ENCODE measurements at places on chromosomes 6 and 20. TPM values are rescaled to one million over a fixed set of nuclear protein-coding genes. Genes with fewer than 3 reads are reported as not detected.

DNA sequence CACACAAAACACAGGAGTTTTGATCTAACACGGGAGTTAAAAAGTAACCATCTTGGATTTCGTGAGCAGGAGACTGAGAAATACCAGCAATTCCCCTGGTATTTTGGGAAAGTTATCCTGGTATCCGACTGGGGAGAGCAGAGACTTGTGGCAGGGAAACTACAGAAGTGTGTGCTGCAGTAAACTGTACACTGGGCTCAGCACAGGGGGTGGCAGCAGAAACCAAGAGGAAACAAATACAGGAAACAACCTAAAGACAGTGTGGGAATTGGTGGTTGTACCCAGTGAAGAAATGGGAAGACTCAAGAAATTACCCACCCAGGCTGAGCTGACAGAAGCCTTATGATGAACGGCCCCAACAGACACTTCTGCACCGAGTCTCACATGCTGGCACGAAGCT, 109.8 kb downstream of the CHD6 start:
- DNase-seq, result no peak

- DNase-seq, result no peak
These were observed 149.6 kb downstream of the ZFP64 start for GRCh38 chr20:52041966-52042365.

- DNase-seq, result peak; percentile 42
These were observed 207.6 kb downstream of the TBC1D7 start for GRCh38 chr6:13120483-13121482.

- no peak for DNase-seq
These were observed 1.9 kb upstream of the SFT2D1 start for GRCh38 chr6:166344240-166344639.

GRCh38 chr6:157773248-157773773, 49.7 kb upstream of the SNX9 start:
- no peak for DNase-seq

DNA sequence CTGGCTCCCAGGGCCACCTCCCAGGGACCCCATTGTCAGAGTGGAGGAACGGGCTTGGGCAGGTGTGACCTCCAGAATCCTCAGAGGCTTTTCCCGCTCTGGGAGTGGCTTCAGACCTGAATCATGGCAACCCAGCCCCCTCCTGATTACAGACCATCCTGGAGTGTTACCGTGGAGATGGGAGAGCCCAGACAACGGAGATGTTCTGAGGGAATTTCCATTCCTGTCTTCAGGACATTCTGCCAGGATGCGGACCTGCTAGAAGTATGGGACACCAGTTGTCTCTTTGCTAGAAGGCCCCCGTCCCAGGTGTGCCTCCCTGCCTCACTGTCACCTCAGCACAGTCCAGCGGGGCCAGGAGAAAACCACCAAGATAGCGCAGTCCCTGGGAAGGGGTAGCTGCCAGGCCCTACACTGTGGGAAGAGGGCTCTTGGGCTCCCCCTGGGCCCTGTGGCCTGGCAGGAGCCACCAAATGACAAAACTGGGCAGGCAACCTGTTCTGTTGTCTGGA, 109.9 kb downstream of the PSMB1 start:
- DNase-seq, result no peak

DNA sequence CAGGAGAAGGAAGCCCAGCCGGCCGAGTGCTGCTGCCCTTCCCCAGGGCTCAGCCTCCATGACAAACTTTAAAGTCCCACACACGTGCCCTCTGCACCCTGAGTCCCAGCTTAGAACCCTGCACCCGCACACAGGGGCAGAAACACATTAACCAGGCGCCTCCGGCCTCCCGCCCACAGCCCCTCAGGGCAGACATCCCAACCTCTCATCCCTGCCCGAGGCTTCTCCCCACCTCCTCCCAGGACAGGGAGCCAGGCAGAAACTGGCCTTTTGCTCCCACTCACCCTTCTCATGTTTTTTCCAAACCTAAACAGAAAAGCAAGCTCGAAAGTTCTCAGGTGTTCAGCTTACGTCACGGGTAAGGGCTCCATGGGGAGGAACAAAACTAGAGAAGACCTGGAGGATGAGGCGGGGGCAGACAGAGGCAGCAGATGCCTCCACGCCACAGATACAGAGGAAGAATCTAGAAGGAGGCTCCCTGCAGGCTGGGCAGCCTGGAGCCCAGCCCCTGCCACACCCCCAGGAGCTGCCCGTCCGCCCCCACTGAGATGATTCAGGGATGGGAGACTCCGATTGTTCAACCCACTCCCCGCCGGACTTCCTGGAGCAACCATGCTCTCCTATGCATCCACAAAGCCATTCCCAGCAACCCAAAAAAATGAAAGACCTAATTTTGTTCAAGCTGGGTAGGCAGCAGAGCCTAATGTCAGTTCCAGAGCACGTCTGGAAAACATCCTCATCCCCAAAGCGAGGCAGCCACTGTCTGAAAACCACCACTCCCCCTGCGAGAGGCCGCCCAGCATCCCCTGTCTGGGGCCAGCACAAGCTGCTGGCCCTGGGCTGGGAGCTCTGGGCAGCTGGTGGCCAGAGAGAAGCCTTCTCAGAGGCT, 8.8 kb downstream of the KCNQ2 start:
- DNase-seq, result no peak

DNA sequence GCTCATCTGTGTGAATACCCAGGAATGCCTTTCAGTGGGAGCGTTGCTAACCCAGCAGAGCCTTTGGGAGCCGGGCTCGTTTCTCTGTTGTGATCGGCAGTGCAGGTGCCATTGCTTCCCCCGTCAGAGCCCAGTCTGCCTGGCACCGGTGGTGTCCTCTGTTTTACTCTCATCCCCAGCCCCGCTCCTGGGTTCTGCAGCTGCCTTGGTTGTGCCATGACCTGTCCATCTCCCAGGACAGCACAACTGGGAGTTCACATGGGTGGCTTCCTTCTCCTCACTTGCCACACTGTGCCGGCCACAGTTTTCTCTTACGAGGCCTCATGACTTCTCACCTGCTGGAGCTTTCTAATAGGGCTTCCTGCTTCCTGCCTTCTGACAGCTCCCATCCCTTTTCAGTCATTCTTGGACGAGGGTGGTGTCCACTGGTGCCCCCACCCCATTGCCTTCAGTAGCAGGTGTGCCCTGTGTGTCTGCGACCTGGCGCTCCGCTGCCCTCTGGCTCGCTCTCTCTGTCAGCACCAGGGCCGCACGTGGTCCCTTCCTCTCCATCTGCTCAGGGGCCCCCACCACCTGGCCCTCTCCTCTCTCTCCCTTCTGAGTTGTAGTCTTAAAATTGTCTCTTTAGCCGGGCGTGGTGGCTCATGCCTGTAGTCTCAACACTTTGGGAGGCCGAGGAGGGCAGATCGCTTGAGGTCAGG, 110.9 kb downstream of the RPP40 start:
- DNase-seq, result no peak

DNA sequence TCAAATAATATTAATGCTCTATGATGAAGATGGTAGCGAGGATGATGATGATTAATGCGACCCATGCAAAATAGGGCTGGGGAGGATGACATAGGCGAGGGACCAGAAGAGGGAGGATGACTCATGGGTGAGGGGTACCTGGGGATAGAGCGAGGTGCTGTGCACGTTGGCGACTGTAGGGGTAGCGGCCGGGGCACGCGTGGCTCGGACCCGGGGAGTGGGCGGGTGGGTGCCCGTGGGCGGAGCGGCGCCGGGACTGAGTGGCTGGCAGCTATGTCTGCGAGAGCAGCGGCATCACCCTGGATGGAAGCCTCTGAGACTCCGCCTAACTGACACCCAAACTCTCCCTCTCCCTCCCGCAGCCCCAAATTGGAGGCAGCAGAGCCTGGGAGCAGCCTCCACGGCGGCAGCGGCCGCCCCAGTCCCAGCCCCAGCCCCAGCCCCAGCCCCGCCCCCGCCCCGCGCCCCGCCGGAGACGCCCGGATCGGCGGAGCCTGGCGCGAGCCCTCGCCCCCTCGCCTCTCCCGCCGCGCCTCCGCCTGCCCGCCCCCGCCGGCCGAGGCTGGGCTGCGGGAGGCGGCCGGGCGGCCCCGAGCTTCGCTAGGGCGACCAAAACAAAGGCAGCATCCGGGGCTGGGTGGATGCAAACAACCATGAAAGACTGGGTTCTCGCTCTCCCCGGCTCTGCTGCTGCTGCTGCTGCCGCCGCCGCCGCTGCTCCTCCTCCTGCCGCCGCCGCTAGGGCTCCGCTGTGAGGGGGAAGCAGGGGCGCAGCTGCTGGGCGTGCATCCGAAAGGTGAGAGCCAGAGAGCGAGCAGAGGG, at the start of gene RIMS1:
RIMS1 (plus strand) TSS at position 367 of the 822 bp plus-strand sequence. CDS start 474 bp downstream, outside the sequence.
- peak; percentile 9 for DNase-seq

DNA sequence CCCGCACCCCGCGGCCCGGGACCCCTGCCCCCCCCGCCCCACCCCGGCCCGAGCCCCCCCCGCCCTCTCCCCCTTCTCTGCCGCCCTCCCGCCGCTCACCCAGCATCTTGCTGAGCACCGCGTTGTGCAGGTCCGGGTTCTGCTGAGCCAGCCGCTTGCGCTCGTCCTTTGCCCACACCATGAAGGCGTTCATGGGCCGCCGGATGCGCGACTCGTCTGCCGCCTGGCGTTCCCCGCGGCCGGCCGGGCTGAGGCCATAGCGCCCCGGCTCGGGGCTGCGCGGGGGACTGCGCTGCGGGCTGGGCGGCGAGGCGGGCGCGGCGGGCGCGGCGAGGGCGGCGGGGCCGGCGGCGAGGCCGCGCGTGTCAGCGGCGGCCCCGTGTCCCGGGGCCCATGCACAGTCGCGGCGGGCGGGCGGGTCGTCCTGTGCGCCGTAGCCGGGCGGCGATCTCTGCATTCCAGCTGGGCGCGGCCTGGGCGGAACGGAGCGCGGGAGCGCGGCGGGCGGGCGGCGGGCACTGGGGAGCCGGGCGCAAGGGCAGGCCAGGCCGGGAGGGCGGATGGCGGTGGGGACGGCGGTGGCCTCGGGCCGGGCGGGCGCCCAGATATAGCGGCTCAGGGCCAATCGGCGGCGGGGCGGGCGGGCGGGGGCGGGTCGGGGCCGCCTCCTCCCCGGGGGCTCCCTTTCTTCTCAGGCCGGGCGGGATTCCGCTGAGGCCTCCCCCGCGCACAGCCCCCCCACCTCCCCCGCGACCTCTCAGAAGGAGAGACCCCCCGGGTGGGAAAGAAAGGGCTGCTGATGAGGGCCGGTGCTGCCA, at the start of gene SOX18:
SOX18 (minus strand) TSS at position 580 of the 818 bp plus-strand sequence; CDS start at position 457, 123 bp downstream.
- no peak for DNase-seq

- DNase-seq, result peak; percentile 93
These were observed 5.5 kb downstream of the MANBAL start for GRCh38 chr20:37295001-37295400.

DNA sequence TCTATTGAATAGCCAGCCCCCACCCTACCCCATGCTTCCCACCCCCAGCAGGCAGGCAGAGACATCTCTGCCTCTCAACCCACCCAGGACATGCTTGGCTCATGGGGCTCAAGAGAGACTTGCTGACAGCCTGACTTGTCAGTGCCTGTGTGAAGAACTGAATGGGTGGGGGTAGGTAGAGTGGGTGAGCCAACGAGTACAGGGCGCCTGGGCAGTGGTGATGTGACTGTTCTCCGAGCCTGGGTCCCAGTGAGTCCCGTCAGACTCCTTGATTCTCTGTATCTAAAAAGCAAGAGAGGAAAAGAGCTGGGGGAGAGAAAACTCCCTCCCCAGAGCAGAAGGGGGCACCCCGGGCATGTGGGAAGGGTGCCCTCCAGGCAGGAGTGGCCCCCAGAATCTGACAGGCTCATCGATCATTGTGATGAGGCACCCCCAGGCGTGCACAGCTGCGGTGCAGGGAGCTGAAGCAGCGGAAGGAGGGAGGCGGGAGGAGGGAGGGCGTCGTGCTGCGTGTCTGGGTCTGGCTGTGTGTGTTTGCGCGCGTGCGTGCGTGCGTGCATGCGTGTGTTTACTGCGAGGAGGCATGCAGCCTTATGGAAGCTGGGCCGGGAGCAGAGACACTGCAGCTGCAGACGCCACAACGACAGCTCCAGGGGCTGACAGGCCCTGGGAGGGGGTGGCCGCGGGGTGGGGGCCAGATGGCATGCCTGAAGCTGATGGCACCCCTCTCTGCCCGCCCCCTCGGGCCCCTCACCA, 40.2 kb downstream of the FOXP4 start:
- DNase-seq, result no peak

CRISP3 gene
- polyA plus RNA-seq, result 0.32 TPM

SRPK1 gene
- polyA plus RNA-seq, result 20.3 TPM

ELOVL5 gene
- polyA plus RNA-seq, result 43.1 TPM

IRAK1BP1 gene
- polyA plus RNA-seq, result 3.6 TPM

TPBG gene
- 27.8 TPM for polyA plus RNA-seq

BMP2 gene
- polyA plus RNA-seq, result 3.3 TPM

EGFL8 gene
- polyA plus RNA-seq, result 26.9 TPM
